Adrenal gland (tissue), 19 donors: ENCODE measurements at places on chromosomes 16 and 17. TPM values are rescaled to one million over a fixed set of nuclear protein-coding genes. Genes with fewer than 3 reads are reported as not detected.

DNA sequence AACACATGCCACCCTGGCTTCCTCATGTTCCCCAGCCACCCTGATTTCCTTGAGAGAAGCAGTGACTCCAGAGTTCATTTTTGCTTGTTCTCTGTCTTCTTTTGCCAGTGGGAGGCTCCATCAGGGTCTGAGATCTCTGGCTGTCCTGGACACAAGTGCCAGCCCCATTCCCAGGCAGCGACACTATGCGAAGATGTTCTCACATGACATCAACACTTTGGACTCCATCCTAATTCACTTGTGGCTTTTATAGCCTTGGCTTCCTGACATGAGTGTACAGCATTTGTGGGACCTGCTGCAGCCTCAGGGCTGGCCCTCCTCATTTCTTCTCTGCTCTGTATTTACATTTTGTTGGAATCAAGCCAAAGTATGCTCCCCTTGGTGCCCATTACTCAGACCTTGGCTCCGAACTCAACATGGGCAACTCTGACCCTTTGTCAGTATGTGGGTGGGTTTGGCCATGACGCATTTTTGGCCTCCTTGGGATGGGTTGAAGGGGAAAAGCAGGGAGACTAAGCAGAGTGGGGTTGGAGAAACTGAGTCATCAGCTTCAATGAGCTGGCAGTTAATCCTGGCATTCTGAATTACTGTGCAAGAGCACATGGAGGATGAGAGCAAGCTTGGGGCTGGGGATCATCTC is 119.0 kb upstream of the EEF2KMT start:
- DNase-seq, result no peak

DNA sequence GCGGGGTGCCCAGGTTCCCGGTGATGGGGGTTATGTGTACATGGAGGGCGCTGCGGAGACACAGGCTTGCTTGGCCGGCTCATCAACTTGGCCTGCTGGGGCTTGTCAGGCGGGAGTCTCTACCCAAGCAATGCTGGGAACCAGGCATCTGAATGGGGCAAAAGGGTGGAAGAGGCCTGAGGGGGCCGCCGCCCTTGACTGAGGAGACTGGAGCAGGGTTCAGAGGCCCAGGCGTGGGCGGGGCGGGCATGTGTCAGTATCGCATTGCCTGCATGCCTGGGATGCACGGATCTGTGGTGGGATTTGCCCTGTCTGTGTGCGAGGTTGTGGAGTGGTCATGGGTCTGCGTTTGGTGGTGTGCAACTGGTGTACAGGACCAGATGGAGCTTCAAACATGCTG is 21.1 kb downstream of the ARHGAP23 start:
- DNase-seq, result no peak

- no peak for DNase-seq
Measured at GRCh38 chr17:51427323-51427811, 167.0 kb downstream of the UTP18 start.

GRCh38 chr17:17073581-17074403 is 31.5 kb downstream of the MPRIP start:
- no peak for DNase-seq

DNA sequence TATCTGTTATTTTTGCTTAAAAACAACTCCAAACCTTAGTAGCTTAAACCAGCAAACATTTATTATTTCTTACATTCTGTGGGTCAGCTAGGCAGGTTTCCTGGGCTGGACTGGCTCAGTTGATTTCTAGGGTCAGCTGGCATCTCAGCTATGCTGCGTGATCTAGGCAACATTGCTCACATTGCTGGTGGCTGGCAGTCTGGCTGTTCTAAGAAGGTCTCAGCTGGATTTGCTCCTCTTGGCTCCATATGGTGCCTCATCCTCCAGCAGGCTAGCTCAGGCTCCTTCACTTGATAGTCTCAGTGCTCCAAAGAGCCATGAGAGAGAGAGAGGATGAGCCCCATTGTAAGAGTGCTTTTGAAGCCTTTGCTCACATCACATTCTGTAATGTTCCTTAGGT is 470.6 kb upstream of the CDH5 start:
- no peak for DNase-seq

- DNase-seq, result no peak
Measured at GRCh38 chr17:76561332-76561731, 21.5 kb downstream of the PRCD start.

- no peak for DNase-seq
Measured at GRCh38 chr17:33199571-33200510, 93.3 kb downstream of the ASIC2 start.

DNA sequence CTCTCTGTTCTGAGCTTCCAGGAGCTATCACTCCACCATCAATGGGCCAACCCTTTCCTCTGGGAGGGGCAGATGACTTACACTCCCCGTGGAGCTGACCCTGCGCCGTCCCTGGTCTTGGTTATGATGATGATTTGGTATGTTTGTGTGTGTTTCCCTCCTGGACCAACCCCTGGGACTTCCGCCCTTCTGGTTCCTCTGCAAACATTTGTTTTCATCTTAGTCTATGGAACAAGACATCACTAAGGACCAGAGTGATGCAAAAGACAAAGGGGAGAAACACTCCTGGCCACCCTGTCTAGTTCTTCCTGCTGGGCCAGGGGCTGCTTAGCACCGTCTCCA is 13.7 kb downstream of the CBX4 start:
- no peak for DNase-seq

XAF1 gene
- 45.4 TPM for total RNA-seq

EZH1 gene
- total RNA-seq, result 25.7 TPM
